ENCODE measurements at places on chromosomes 6 and 20.

GRCh38 chr6:53180678-53181077 lies 32.0 kb upstream of the GCM1 start:
- DNase-seq, result no peak

GRCh38 chr20:43895235-43895634 lies 19.4 kb upstream of the TOX2 start:
- DNase-seq, result no peak

DNA sequence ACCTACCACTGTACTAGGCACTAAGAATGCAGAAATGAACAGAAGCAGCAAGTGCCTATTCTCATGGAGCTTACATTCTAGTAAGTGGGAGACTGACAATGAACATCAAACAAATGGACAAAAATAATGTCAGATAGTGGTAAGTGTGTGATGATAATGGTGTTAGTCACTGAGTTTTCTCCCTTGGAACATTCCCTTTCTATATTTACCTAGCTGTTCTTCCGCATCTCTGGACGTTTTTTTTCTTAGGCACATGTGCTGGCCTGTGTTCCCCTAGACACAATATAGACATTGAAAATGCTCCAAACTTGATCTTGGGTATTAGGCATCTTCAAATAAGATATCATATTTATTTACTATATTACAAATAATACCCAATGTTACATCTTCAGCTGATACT lies 218.1 kb upstream of the GJE1 start:
- no peak for DNase-seq

GRCh38 chr6:82363428-82364086 lies at the start of gene TPBG:
TSS of gene TPBG (plus strand) at chr6:82363817. CDS start at chr6:82364962, 1,145 bp downstream.
- DNase-seq, result peak; percentile 46

GRCh38 chr6:108896111-108896661 lies 48.0 kb downstream of the ARMC2 start:
- DNase-seq, result peak; percentile 77

Measured in GM04504 (cell line).